ENCODE measurements at places on chromosomes 12 and 14. TPM values are rescaled to one million over a fixed set of nuclear protein-coding genes. Genes with fewer than 3 reads are reported as not detected.

- no peak overlapping the region for H3K4me3 ChIP-seq
- H3K27me3 ChIP-seq: no peaks in the 10 kb centered on the region
- peaks cover 15% of the 10 kb centered on the region for H3K4me1 ChIP-seq
- DNase-seq: no peak
- no peaks in the 10 kb centered on the region for H3K36me3 ChIP-seq
Measured at GRCh38 chr12:43762596-43762995, 3.8 kb downstream of the IRAK4 start.

- H3K27ac ChIP-seq: no peak overlapping the region
- no peak for DNase-seq
- H3K4me1 ChIP-seq: peaks cover 35% of the 10 kb centered on the region
- no peaks in the 10 kb centered on the region for H3K36me3 ChIP-seq
Measured at GRCh38 chr14:25044106-25044698, 5.7 kb downstream of the STXBP6 start.

- H3K36me3 ChIP-seq: no peaks in the 10 kb centered on the region
- H3K27me3 ChIP-seq: peaks cover 16% of the 10 kb centered on the region
- DNase-seq: no peak
- peaks cover 9% of the 10 kb centered on the region for H3K4me1 ChIP-seq
- no peak overlapping the region for H3K4me3 ChIP-seq
Measured at GRCh38 chr14:64870160-64870559, 9.5 kb downstream of the SPTB start.

DNA sequence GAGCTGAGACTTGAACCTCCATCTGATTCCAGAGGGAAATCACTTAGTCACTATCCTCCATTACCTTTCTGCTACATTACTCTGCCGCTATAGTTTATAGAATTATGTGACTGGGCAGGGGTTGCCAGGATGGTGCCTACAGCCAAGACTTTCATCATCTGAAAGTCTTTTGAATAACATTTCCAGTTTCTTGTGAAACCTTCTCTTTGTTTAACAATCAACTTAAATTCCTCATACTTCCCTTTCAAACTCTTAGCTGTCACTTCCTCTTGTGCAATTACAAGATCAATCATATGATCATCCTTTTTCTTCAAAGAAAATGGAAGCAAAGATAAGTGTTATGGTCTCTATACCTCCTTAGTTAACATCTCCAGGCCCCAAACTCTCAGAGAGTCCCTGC lies 25.4 kb upstream of the PELI2 start:
- no peak for DNase-seq
- H3K36me3 ChIP-seq: no peaks in the 10 kb centered on the region
- H3K27ac ChIP-seq: no peak overlapping the region
- H3K27me3 ChIP-seq: no peaks in the 10 kb centered on the region
- H3K4me3 ChIP-seq: no peak overlapping the region

GRCh38 chr14:21182166-21182565 lies 26.3 kb upstream of the OR5AU1 start:
- H3K27ac ChIP-seq: no peak overlapping the region
- no peaks in the 10 kb centered on the region for H3K36me3 ChIP-seq
- no peaks in the 10 kb centered on the region for H3K4me1 ChIP-seq
- no peak for DNase-seq
- H3K4me3 ChIP-seq: no peak overlapping the region

GRCh38 chr14:38125481-38126037 lies 82.1 kb upstream of the SSTR1 start:
- no peak overlapping the region for H3K27ac ChIP-seq
- no peak for DNase-seq
- no peaks in the 10 kb centered on the region for H3K27me3 ChIP-seq
- peaks cover 4% of the 10 kb centered on the region for H3K4me1 ChIP-seq
- no peaks in the 10 kb centered on the region for H3K36me3 ChIP-seq

DNA sequence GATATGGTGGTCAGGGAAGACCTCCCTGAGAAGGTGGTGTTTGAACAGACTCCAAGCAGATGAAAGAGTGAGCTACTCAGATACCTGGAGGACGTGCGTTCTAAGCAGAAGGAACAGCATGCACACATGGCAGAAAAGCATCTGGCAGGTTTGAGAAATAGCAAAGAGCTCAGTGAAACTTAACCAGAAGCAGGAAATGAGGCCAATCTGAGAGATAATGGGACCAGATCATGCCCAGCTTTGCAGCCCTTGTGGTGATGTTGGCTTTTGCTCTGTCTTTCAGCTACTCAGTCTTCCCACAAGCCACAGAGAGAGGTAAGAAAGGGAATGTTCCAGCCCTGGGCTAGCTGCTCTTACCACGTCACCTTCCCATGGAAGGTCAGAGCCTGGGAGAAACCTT lies 176.3 kb upstream of the GSC start:
- no peaks in the 10 kb centered on the region for H3K4me1 ChIP-seq
- H3K27me3 ChIP-seq: peaks cover 10% of the 10 kb centered on the region
- no peak overlapping the region for H3K27ac ChIP-seq
- H3K36me3 ChIP-seq: no peaks in the 10 kb centered on the region

- H3K27me3 ChIP-seq: no peaks in the 10 kb centered on the region
- DNase-seq: no peak
- no peak overlapping the region for H3K4me3 ChIP-seq
- peaks cover 31% of the 10 kb centered on the region for H3K36me3 ChIP-seq
- H3K4me1 ChIP-seq: peaks cover 13% of the 10 kb centered on the region
Measured at GRCh38 chr12:50686976-50687375, 76.9 kb upstream of the ATF1 start.

GRCh38 chr14:68349900-68350629 lies 442.8 kb downstream of the ZFP36L1 start:
- peaks cover 29% of the 10 kb centered on the region for H3K4me1 ChIP-seq
- no peak for DNase-seq
- H3K27ac ChIP-seq: peak overlapping the region; percentile 36
- no peaks in the 10 kb centered on the region for H3K27me3 ChIP-seq
- no peak overlapping the region for H3K4me3 ChIP-seq

DNA sequence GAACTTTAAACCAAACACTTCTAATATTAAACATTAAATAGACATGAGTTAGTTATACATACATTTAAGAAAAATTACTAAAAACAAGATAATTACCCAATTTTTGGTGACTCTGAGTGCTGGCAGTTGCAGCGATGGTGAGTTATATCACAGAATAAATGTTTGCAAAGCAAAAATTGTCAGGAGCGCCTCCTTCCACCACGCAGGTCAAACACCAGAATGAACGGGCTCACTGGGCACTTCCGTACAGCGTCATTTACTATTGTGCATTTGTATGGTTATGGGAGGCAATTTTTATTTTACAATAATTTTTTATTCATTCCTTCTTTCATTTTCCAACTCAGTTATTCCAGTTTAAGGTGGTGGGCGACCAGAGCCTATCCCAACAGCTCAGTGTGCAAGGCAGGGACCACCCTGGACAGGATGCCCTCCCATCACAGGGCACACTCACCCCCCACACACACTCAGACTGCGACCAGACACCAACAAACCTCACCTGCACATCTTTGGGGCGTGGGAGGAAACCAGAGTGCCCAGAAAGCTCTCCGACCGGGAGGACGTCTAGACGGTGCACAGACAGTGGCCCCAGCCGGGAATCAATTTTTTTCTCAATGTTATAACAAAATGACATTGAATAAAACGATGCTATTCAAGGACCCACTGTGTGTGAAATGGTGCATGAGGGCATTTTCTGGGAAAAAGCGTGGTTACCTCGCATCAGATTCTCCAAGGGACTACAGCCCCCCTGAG lies 67.2 kb downstream of the TESC start:
- H3K4me3 ChIP-seq: no peak overlapping the region
- no peak for DNase-seq
- peaks cover 7% of the 10 kb centered on the region for H3K36me3 ChIP-seq
- H3K4me1 ChIP-seq: peaks cover 11% of the 10 kb centered on the region

- H3K4me3 ChIP-seq: no peak overlapping the region
Measured at GRCh38 chr14:76329951-76330350, 46.0 kb upstream of the ESRRB start.

GRCh38 chr14:64637735-64638473 lies 66.3 kb upstream of the PLEKHG3 start:
- H3K27me3 ChIP-seq: no peaks in the 10 kb centered on the region
- H3K36me3 ChIP-seq: no peaks in the 10 kb centered on the region
- H3K27ac ChIP-seq: peak overlapping the region; percentile 97

GRCh38 chr12:59733200-59733599 lies 137.4 kb downstream of the SLC16A7 start:
- no peak overlapping the region for H3K4me3 ChIP-seq
- H3K27me3 ChIP-seq: no peaks in the 10 kb centered on the region
- no peaks in the 10 kb centered on the region for H3K36me3 ChIP-seq
- H3K4me1 ChIP-seq: peaks cover 4% of the 10 kb centered on the region
- no peak overlapping the region for H3K27ac ChIP-seq

DNA sequence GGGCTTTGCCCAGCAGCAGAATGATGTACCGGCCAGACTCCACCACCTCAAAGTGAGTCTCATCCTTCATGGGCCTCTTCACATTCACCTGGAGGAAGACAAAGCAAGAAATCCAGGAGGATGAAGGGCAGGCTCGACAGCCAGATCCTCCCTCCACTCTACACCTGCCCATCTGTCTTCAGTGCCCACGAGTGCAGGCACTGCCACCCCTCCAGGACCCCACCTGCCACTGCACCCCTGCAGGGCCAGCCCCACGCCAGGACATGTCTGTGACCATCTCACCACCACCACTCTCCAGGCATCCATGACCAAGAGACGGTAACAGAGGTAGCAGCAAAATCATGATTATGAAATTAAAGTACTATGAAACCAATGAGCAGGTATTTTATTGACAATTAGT lies 84.3 kb upstream of the ANO2 start:
- H3K36me3 ChIP-seq: no peaks in the 10 kb centered on the region
- H3K4me3 ChIP-seq: no peak overlapping the region
- peaks cover 2% of the 10 kb centered on the region for H3K27me3 ChIP-seq
- no peak overlapping the region for H3K27ac ChIP-seq
- DNase-seq: no peak

- H3K27ac ChIP-seq: no peak overlapping the region
- no peak for DNase-seq
- peaks cover 10% of the 10 kb centered on the region for H3K36me3 ChIP-seq
- H3K4me1 ChIP-seq: no peaks in the 10 kb centered on the region
- no peaks in the 10 kb centered on the region for H3K27me3 ChIP-seq
Measured at GRCh38 chr12:75305412-75306332, 24.5 kb downstream of the CAPS2 start.

- H3K36me3 ChIP-seq: peaks cover 2% of the 10 kb centered on the region
- H3K27ac ChIP-seq: no peak overlapping the region
- no peak for DNase-seq
- H3K4me3 ChIP-seq: no peak overlapping the region
- peaks cover 3% of the 10 kb centered on the region for H3K27me3 ChIP-seq
- no peaks in the 10 kb centered on the region for H3K4me1 ChIP-seq
Measured at GRCh38 chr12:56398324-56398723, 35.7 kb upstream of the APOF start.

DNA sequence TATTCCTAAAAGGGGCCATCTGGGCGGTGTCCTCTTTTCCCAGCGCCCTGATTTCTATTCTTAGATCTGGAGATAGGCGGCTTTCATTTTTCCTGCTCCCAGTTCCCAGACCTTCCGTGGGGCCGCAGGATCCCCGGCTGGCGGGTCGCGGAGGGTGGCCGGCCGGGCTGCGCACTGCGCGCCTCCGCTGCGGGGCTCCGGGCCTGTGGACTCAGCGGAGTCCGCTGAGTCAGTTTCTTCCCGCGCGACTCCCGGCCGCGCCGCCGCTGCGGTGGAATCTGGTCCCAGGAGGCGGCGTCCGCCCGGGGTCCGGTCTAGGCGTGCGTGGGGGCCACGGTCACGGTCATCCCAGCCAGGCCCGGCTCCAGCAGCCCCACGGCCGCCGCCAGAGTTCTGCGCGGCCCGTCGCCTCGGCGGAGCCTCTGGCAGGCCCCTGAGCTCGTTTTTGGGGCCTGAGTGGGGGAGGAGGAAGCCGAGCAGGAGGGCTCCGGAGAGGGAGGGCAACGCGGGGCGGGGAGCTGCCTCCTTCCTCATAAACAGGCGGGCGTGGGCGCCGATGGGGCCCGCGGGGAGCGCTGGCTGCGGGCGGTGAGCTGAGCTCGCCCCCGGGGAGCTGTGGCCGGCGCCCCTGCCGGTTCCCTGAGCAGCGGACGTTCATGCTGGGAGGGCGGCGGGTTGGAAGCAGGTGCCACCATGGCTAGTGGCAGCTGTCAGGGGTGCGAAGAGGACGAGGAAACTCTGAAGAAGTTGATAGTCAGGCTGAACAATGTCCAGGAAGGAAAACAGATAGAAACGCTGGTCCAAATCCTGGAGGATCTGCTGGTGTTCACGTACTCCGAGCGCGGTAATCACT lies at the start of gene LRRK2:
TSS of gene LRRK2 (plus strand) at position 559 of the 853 bp plus-strand sequence. CDS start at position 694, 135 bp downstream.
- peak within 1 kb of the TSS; percentile 75 for H3K4me3 ChIP-seq
- H3K27me3 ChIP-seq: peaks cover 26% of the 10 kb centered on the region
- peak; percentile 70 for DNase-seq
- H3K36me3 ChIP-seq: no peaks in the 10 kb centered on the region

- peaks cover 21% of the 10 kb centered on the region for H3K36me3 ChIP-seq
- peak overlapping the region; percentile 98 for H3K27ac ChIP-seq
- H3K27me3 ChIP-seq: no peaks in the 10 kb centered on the region
- peak overlapping the region; percentile 95 for H3K4me3 ChIP-seq
- peaks cover 69% of the 10 kb centered on the region for H3K4me1 ChIP-seq
Measured at GRCh38 chr12:46369474-46370379, 2.8 kb downstream of the SLC38A2 start.

DNA sequence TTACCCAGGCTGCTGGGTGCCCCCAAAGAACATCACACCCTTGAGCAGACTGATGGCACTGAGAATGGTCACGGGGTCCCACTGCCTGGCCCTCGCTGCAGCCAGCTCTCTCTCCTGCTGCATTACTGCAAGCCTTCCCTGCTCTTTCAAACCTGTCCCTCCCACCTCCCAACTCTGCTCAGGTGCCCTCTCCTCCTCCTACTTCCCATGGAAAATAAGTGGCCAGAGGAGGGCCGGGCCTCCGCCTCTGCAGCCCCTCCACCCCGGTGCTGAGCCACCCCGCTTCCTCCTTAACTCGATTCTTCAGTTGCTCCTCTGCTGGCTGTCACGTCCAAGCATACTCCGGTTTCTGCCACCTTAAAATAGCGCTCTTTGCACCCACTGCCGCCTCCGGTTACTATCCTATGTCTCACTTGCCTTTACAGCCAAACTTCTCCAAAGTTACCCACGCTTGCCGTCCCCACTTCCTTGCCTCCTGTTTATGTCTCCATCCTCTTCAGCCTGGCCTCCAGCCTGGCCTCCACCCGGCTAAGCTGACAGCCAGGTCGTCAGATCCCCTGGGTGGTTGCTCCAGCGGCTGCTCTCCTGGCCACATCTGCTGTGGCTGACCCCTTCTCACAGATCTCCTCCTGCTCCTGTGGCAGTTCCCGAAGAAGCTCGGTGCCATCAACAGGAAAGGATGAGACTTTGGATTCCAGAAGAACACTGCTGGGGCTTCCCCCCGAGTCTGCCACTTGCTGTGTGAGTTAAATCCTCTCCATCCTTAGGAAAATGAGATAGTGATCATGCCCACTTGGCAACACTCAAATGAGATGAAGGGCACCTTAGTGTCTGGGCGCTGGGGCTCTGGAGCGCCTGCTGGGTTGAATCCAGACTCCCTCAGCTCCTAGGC lies 7.7 kb downstream of the SMIM41 start:
- H3K27me3 ChIP-seq: peaks cover 69% of the 10 kb centered on the region
- H3K4me3 ChIP-seq: no peak overlapping the region
- peaks cover 2% of the 10 kb centered on the region for H3K4me1 ChIP-seq
- H3K27ac ChIP-seq: no peak overlapping the region
- H3K36me3 ChIP-seq: no peaks in the 10 kb centered on the region

Gene POLR3B
- 10.9 TPM for total RNA-seq

Gene SDR9C7
- total RNA-seq: 0.29 TPM

Gene PLEKHG7
- total RNA-seq: not detected

Gene CLEC6A
- not detected for total RNA-seq

Gene COL2A1
- total RNA-seq: 86.4 TPM

Gene AHNAK2
- 2.6 TPM for total RNA-seq

Gene RFLNA
- 37.9 TPM for total RNA-seq

Gene ZNF385A
- total RNA-seq: 34.2 TPM

Gene SPX
- not detected for total RNA-seq

Gene NPFF
- not detected for total RNA-seq

Gene SPTSSA
- 11.3 TPM for total RNA-seq
